ENCODE measurements at places on chromosomes 5 and 9.
A peak's percentile ranks its signal among the peaks of the same experiment; 100 is the strongest.

GRCh38 chr5:10441083-10441991 lies at the start of gene ROPN1L:
Gene ROPN1L (plus strand): TSS chr5:10441879. CDS start chr5:10442168, 289 bp downstream.
- peak; percentile 77 for DNase-seq

GRCh38 chr9:15735083-15735857 lies 182.4 kb downstream of the CCDC171 start:
- DNase-seq: no peak

- no peak for DNase-seq
Measured at GRCh38 chr5:116380621-116381020, 194.0 kb downstream of the SEMA6A start.

- no peak for DNase-seq
Measured at GRCh38 chr9:104911032-104911607, 16.8 kb downstream of the ABCA1 start.

DNA sequence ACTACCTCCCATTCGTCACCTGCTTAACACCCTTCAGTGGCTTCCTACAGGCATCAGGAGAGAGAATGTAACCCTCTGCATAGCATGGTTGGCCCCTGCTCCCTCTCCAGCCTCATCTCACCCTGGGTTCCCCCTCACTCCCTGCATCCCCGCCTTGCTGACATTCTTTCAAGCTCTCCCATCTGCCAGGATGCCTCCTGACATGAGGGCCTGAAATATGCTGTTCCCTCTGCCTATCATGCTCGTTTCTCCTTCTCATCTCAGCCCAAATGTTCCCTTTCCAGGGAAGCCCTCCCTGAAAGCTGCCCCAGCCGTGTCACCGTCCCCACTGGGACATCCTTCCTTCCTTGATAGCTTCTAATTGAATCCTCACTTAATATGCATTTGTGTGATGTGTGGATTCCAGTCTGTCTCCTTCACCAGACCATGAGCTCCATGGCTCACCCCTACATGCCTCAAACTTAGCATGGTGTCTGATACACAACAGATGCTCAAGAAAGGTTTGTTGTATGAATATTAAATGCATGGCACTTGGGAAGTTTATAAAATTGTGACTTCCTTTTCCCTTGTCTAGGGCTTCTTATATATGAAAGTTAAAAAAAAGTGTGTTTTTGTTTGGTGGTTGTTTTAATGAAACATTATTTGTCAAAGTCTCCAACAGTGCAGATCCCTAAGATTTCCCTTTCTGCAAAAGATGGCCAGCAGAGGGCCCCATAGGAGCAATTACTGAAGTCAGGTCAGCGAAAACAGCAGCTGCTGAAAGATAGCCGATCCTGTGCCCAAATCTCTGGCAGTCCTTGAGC lies 7.3 kb upstream of the C5orf58 start:
- DNase-seq: peak; percentile 41

GRCh38 chr5:11973469-11973868 lies 69.2 kb upstream of the CTNND2 start:
- DNase-seq: no peak

DNA sequence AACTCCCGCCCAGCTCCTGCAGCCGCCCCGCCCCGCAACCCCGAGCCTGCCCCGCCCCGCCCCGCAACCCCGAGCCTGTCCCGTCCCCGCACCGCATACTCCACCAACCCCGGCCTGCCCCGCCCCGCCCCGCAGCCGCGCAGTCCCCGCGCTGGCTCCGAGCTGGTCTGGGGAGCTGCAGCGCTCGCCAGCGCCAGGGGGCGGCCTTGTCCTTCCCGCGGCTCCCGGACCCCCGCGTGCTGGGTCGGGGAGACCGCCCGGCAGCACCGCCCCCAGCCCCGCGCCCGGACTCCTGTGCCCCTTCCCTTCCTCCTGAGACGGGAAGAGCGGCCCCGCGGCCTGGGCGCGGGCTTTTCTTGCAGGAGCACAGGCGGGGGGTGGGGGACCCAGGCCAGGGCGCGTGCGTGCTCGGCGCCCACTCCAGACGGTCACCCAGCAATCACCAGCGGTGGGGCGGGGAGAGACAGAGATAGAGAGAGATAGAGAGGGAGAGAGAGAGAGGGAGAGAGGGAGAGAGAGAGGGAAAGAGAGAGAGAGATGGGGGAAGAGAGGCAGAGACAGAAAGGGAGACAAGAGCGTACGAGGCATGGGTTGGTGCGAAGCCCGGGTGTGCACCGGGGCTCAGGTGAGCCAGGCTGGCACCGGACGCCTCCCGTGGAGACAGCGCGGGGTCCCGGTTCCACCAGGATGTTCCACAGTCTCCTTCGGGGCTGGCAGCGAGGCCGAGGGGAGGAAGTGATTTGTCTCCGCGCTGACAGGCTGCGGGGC lies 14.7 kb upstream of the TMEM250 start:
- DNase-seq: no peak

DNA sequence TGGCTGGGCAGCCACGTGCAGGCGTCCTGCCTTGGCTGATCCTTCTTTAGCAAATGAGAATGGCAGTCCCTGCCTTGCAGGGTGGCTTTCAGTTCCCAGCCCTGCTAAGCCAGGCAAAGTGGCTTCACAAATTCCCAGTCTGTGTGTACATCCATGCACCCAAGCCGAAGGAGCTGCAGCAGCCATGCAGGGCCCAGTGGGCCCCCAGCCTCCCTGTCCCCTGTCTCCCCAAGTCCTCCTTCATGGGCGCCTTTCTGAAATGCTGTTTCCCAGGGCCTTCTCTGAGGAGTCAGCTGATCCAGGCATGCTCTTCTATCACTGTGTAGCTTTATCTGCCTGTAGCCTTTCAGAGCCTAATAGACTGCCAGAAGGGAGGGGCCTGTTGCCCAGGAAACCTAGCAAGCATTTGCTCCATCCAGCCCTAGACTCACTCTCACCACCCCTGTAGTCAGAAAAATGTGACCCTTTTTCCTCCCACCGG lies 47.4 kb upstream of the SHC3 start:
- no peak for DNase-seq

DNA sequence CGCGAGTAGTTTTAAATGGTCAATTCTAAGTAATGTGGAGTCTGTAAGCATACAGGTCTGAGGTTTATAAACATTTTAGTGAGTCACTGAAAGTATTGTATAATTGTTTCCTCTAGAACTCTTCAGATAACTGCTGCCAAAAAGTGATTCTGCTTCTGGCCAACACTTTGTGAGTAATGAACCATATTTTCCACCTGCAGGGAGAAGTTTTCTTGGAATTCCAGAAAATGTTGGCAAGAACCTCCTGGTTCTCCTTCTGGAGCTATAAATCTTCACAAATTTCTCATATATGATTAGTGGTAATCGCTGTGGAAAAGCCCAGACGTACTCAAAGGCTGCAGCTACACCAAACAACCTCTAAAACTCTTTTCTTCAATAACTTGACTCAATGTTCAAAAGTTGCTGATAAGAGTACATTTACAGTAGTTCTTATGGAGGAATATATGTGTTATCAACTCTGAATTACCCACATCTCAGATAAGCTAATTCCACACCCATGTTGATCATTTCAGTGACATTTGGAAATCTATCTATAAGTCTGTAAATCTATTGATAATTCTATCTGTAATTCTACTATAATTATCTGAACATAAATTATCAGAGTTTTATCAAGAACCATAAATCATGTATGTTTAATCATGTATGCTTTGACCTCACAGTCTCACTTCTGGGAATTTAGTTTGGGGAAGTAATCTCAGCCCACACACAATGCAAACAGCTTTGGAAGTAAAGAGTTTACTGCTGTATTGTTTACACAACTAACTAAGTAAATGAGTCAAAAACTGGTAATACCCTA lies 74.1 kb downstream of the FNBP1 start:
- DNase-seq: no peak

GRCh38 chr9:71058660-71059059 lies 62.8 kb downstream of the TRPM3 start:
- DNase-seq: no peak

GRCh38 chr9:77648234-77649108 lies at the start of gene GNA14:
Gene GNA14 (minus strand): TSS chr9:77648322. CDS start chr9:77647793, 529 bp downstream.
- no peak for DNase-seq

GRCh38 chr9:93479726-93480125 lies 26.3 kb upstream of the FAM120AOS start:
- DNase-seq: no peak

- no peak for DNase-seq
Measured at GRCh38 chr9:71763832-71764231, 4.5 kb downstream of the CEMIP2 start.

GRCh38 chr5:164671640-164672039 lies 1166.2 kb downstream of the MAT2B start:
- DNase-seq: no peak

GRCh38 chr9:117757561-117758190 lies 53.5 kb downstream of the TLR4 start:
- no peak for DNase-seq

- no peak for DNase-seq
Measured at GRCh38 chr9:93216073-93216365, 32.1 kb downstream of the WNK2 start.

DNA sequence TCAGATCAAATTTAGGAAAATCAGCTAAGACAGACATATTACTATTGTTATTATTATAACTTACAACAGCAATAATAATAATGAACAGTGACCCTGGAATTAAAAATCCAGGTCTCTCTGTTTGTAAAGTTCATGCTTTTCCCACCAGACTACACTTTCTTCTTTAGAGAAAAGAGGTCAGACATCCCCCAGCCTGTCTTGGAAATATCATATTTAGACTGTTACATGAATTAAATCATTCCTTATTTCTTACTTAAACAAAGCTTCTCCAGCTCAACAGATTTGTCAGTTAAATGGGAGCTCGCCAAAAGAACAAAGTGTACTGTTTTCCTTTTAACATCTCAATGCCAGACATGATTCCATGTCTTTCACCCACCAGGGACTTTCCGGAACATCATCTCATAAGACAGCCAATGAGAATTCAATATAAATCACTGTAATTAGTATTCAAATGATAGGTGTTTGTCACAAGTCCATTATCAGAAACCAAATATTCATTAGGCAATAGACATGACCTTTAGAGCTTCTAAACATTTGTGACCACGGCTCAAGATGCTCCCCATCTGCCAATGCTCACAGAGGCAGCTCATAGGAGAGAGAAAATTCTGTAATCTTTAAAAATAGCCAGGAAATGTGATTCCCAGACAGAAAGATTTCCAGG lies 351.9 kb downstream of the ENC1 start:
- no peak for DNase-seq

All from T-helper 17 cell (primary cell).